Stimulated activated CD4-positive, alpha-beta T cell treated with anti-CD3 and anti-CD28 coated beads, TNF-alpha, amount 100 ng/mL, for 1 hour (primary cell): ENCODE measurements at places on chromosomes 16 and 17.

GRCh38 chr17:45722161-45722560 lies 62.0 kb upstream of the CRHR1 start:
- DNase-seq = no peak

DNA sequence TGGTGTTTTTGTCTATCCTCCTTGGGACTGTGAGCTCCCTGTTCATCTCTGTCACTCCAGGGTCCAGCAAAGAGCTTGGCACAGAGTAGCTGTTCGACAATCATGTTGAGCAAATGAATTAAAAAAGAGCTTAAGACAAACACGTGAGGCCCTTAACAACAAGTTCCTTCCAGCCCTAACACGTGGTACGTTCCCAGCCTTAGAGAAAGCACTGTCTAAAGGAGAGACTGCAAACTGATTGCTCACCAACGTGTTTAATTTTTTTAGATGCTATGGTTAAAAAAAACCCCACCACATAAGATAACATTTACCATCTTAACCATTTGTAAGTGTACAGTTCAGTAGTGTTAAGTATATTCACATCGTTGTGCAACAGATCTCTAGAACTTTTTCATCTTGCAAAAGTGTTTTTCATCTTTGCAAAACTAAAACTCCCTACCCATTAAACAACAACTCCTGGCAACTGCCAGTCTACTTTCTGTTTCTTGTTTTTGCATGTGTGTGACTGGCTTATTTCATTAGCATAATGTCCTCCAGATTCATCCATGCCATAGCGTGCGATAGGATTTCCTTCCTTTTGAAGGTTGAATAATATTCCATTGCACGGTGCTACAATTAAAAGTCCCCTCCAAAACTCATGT lies 28.2 kb downstream of the LAT start:
- no peak for DNase-seq

DNA sequence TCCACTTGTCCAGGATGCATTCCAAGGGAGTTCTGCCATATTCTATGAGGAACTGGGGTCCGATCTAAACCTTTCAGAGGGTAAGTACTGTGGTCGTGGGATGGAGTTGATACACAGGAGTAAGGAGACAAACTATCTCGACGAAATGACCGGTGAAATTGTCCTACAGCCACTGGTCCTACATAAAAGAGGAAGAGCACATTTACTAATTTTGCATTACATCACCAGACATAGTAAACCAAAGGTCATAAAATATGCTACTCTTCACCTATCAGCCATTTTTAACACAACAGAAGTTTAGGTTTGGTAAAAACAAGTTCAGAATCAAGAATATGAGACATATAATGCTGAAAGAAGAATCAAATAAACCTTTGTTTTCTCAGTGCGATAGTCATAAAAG lies 8.1 kb downstream of the HSF5 start:
- no peak for DNase-seq

GRCh38 chr16:85514295-85514597 lies 98.9 kb upstream of the GSE1 start:
- no peak for DNase-seq

- no peak for DNase-seq
These were observed 33.1 kb upstream of the DDX52 start for GRCh38 chr17:37676115-37676925.

- no peak for DNase-seq
These were observed 882 bp downstream of the SCARF1 start for GRCh38 chr17:1644493-1645206.

DNA sequence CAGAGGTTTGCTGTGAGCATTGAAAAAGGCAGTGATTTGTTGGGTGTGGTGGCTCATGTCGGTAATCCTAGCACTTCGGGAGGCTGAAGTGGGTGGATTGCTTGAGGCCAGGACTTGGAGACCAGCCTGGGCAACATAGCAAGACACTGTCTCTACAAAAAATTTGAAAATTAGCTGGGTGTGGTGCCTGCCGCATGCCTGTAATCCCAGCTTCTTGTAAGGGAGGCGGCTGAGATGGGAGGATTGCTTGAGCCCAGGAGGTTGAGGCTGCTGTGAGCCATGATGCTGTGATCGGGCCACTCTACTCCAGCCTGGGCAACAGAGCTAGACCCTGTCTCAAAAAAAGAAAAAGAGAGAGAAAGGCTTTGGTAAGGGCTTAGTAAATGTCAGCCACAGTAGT lies 7.0 kb upstream of the NPIPB2 start:
- no peak for DNase-seq

DNA sequence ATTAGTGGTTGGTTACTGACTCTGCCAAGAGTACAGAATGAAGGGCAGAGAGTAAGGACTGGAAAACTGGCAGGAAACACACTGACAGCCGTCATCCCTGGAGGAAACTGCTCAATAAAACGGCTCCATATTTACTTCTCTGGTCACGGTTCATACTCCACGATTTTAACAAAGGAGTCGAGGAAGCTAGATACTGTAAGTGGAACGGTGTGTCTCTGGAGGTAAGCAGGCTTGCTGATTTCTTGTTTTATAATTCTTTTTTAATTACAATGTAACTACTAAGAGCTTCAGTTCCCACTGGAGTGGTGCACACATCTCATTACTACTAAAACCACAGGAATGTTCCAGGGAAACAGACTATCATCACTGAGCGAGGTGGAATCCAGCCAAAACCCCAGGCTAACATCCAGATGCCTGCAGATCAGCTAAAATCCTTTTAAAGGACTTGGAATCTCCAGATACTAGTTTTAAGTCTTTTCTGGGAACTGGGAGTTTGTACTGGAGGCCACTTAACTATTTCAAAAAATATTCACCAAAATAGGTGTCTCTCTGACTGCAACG lies 17.8 kb downstream of the SERPINF1 start:
- DNase-seq = no peak

DNA sequence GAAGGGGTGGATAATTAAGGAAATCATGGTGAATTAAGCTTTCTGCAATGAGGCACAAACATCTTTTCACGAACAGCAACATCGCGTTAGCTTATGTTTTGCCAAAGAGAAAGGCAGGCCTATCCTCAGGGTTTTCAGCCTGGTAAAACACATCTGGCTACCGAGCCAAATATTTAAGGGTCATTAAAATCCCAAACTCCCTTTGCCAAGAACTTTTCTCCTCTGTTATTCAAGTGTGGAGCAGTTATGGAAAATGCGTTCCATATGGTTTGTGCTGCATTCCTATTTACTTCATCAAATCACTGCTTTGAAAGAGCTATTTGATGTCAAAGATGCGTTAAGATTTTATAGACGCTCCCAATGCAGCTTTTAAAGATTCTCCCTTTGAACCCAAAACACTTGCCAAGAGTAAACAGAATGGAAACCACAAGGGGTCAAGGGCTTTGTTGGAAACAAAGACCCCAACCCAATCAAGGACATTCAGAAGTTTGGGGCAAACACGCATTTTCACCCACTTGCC lies 308.3 kb upstream of the CDH5 start:
- no peak for DNase-seq

DNA sequence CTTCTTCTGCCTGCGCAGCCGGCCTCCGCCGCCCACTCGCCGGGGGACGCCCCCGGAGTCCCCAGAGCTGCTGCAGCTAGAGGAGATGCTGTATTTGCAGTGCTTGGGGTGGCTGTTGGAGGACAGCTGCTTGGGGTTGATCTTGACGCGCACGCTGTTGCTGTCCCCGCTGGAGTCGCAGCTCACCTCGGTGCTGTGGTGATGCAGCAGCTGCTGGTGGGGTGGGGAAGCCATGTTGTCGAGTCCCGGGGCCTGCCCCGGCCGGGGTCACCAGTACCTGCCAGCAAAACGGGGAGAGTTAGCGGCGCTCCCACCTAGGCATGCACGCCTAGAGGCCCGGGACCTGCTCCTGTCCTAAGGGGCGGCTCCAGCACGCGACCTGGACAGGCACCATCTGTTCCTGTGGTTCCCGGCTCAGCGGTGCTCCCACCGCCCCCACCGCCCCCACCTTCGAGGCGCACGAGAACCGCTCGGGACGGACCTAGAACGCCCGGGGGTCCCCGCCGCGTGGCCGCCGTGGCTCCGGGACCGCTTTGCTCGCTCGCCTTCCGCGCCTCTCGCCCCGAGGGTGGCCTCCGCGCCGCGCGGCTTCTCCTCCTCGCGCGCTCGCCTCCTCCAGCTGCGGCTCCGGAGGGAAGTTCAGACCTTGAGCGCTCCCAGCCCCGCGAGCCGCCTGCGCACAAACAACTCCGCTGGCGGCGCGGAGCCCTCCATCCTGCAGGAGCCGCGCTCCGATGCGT lies 863 bp downstream of the ADCY9 start:
- DNase-seq = no peak

DNA sequence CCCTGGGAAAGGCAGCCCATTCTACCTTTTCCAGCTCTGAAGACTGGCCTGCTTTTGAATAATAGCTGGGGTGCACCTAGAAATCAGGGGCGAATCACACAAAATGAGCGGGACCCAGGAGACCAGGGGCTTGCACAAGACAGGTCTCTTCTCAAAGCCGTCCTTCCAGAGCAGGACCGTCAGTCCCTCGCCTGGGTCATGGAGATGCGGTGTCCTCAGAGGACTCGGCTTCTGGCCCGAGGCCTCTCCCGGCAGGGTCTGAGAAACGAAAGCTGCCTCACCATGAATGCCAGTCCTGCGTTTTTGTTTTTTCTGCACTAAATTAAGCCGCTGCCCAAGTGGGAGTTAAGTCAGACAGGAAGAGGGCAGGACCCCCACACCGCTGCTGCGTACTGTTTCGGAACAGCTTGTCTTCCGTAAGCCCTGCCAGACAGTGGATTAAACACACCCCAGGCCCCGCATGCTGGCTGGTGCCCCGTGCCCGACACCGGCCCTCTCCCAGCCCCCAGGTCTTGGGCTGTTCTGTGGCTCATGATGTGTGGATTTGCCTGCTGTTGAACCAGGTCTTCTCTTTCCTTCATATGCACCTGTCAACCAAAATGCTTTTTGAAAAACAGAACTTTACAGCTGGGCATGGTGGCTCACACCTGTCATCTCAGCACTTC lies 142.1 kb upstream of the RPH3AL start:
- no peak for DNase-seq

DNA sequence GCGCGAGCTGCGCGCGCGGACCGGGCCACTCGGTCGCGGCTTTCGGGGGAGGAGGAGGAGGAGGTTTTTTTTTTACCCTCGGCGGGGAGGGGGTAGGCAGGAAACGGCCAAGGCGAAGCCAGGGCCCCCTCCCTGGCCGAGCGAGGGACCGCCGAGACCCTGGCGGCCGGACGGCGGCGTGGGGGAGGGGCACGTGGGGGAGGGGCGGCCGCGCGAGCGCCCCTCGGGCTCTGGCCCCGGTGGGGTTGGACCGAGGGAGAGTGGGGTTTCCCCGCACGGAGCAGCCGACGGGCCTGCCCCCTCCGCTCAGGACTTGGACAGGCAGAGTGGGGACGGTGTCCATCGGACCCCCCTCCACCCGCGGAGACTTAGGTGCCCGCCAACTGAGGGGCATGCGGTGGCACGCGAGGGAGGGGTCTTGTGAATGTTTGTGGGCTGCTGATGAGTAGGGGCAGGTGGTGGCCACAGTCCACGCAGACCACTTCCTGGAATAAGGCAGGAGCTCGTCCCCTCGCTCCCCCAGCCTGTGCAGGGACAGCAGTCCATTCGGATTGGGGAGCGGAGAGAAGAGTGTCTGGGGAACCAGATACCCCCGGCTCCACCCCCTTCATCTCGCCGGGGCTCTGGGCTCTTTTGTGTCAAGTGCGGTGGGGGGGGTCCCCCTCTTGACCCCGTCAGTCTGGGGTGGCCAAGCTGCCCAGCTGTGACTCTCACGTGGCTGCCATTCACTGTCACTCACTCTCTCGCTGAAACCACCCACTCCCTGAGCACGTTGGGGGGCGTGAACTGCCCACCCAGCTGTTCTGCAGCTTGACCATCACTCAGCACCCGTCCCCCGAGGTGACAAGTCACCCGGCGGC lies 3.0 kb upstream of the CHD3 start:
- DNase-seq = no peak

GRCh38 chr17:33469911-33470310 lies 176.8 kb upstream of the ASIC2 start:
- DNase-seq = no peak

- DNase-seq = no peak
These were observed 8.4 kb upstream of the PPP1R1B start for GRCh38 chr17:39618246-39618913.

- no peak for DNase-seq
These were observed 7.6 kb downstream of the ADCY7 start for GRCh38 chr16:50273888-50274325.

- no peak for DNase-seq
These were observed 988 bp downstream of the RAP1GAP2 start for GRCh38 chr17:2797226-2797625.
